NCI-H524 treated with DMSO at 0.1 percent for 48 hours (cell line): ENCODE measurements at places on chromosomes 1 and 21.

- DNase-seq = no peak
Measured at GRCh38 chr1:7615138-7615537, 156.0 kb upstream of the VAMP3 start.

- DNase-seq = no peak
Measured at GRCh38 chr1:227349967-227350366, 31.7 kb upstream of the CDC42BPA start.

GRCh38 chr1:111241797-111242196, 14.3 kb downstream of the CHI3L2 start:
- DNase-seq = no peak

GRCh38 chr1:232676307-232676706, 46.4 kb upstream of the SIPA1L2 start:
- DNase-seq = no peak

GRCh38 chr1:243814718-243815117, 35.3 kb downstream of the AKT3 start:
- no peak for DNase-seq

GRCh38 chr1:150072959-150073358, 5.4 kb downstream of the VPS45 start:
- no peak for DNase-seq

DNA sequence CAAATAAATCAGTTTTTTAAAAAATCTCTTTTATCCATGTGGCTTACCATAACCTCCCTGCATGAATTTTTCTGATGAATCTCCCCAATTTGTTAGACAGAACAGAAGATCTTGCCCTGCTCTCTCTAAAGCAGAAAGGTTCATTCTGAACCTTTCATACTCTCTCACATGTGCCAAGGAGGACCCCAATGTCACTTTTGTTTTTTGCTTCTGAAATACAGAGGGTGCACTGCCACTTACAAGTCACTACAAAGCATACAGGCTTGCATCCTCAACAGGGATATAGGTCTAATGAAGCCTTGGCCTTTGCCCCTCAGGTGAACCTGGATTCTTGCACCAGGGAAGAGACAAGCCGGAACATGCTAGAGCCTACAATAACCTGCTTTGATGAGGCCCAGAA, 4.8 kb downstream of the RGS4 start:
- no peak for DNase-seq

DNA sequence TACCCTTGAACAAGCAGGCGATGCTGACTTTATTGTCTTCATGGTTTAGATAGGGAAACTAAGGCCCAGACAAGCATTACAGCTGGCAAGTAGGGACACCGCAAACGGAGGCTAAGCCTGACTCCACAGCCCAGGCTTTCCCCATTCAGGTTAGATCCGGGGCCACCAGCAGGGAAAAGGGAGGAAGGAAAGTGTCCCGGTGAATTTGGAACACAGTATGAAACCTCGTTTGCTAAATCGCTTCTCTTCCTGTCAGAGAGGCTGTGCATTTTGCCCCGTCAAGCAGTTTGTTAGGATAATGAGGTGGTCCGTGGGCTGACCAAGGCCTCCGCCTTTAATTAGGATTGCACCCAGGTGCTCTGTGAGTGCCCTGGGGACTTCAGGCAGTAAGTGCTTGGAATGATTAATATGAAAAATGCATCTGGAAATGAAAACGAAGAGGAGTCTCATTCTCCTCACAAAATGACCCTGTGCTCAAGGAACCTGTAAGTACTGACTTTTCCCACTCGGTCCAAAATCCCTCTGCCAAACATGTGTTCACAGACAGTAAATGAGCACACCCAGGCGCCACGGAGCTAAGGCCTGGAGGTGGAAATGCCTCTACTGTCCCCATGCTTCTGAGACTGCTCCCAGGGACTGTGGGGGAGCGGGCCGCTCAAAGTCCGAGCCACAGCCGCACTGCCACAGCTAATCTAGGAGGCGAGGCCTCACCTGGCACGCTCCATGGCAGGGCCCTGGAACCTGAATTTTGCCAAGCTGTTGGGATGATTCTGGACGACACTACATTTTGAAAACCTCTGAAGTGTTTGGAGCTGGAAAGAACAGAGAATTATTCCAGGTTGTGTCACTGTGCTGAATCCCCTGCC, 234.1 kb downstream of the SDCCAG8 start:
- no peak for DNase-seq

DNA sequence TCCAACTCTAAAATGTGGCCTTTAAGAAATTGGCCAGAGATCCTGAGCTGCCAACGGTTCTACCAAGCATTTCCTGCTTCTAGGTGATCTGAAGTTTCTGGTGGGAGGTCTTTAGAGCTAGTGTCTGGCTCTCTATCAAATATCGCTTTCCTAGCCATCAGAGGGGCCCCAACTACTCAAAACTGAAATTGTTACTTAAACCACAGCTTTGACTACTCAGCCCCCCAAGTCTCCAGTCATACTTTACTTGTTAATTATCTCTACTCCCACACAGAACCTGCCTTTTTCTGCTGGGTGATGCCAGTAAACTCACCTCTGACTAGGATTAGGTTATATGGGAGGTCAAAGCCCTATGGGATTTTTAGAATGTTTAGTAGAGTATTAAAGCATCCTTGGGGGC, 95.1 kb downstream of the FASLG start:
- DNase-seq = no peak
